EH (cell line): ENCODE measurements at places on chromosomes 2 and 18.

GRCh38 chr2:210195101-210195852 lies 24.1 kb upstream of the KANSL1L start:
- DNase-seq, result peak; percentile 52

DNA sequence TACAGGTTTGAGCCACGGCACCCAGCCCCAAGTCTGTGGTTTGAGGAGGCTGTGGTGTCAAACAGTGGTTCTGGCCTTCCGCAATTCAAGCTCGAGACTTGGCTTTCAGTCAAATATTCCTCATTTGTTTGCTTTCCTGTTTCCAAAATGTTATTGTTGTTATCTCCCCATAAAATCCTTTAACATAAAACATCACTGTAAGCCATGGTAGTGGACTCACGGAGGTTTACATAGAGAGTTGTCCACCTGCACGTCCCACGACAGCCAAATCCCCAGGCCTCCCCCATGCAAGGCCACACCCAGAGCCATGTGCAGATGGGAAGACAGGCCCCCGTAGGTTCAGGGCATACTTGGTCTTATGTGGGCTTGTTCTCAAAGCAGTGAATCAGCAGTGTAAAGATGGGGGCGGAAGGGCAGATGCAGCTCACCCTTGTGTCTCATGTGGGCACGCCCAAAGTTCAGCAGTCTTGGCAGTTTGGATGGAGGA lies 18.9 kb upstream of the ST3GAL5 start:
- peak; percentile 53 for DNase-seq

DNA sequence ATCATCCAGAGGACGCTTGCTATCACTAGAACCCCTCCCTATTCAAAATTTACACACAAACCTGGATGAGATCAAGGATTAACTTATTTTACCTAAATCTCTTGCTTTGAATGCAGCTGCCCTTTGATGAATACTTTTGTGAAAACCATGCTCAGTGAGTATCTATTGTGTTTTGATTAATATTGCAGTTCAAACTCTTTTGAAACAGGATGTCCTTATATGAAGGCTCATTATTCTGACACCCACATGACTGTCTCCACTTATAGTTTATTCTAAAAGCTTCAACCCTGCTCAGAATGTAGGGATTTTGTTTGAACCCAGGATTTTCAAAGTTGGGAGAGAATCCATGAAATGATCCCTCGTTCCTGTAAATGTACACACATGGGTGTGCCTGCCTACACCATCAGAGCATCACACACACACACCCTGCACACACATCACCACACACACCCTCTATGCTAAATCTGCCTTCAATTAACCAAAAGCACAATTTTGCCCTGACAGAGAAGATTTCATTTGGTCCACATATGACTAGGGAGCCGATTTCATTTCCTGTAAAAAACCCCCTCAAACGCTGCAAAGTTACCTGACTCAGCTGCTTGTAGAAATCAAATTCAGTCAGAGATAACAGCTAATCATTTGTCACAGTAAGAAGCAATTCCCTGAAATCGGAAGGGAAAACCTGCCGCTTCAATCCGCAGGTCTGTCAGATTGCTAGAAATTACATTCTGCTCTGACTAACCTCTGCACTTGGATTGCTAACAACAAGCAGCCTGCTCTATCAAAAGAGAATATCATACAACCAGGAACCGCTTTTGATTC lies 65.2 kb downstream of the ZEB2 start:
- no peak for DNase-seq

DNA sequence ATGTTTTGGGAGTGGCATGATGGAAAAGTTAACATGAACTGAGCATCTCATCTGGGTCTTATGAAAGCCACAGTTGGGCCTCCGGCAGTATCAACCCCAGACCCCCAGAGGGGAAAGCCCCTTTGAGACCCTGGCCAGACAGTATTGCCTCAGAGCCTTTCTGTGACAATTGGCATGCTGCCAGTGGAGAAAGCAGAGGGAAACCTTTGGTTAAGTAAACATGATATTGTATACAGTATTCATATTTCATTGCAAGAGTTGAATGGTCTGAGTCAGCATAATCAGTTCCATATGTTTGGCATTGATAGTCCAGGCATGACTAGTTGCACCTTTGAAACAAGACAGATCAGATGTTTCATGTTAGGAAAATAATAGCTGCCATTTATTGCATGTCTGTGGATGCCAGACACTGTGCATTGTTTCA lies 20.0 kb downstream of the MERTK start:
- peak; percentile 69 for DNase-seq

DNA sequence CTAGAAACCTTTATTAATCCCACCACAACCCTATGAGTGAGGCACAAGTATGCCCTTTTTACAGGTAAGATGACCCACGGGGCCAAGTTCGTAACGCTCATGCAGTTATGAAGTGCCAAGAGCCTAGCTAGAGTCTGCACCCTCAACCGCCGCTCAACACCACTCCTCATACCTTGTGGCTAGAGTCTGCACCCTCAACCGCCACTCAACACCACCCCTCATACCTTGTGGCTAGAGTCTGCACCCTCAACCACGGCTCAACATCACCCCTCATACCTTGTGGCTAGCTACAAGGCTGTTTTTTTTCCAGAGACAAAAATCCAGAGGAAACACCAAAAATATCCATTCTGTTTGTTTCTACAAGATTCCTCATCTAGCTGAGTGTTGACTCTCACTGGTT lies 4.6 kb downstream of the TXNL4A start:
- no peak for DNase-seq

DNA sequence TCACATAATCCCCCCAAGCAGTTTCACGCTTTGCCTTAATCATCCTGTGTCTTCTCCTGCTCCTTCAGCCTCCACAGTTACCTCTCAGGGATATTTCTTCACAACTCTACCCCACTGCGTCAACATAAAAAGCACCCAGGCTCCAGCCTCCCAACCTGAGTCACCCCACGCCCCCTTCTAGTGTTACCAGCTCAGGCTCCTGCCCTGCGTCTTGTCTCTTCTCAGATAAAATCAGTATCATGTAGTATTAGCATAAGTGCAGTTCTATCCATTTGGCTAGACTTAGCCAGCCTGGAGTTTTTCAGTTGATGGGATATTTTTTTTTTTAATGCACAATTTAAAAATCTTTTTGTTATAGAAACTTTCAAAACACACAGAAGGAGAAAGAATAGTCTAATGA lies 9.6 kb upstream of the PELI1 start:
- DNase-seq, result no peak

GRCh38 chr2:238774071-238774470 lies 73.8 kb upstream of the TWIST2 start:
- no peak for DNase-seq

DNA sequence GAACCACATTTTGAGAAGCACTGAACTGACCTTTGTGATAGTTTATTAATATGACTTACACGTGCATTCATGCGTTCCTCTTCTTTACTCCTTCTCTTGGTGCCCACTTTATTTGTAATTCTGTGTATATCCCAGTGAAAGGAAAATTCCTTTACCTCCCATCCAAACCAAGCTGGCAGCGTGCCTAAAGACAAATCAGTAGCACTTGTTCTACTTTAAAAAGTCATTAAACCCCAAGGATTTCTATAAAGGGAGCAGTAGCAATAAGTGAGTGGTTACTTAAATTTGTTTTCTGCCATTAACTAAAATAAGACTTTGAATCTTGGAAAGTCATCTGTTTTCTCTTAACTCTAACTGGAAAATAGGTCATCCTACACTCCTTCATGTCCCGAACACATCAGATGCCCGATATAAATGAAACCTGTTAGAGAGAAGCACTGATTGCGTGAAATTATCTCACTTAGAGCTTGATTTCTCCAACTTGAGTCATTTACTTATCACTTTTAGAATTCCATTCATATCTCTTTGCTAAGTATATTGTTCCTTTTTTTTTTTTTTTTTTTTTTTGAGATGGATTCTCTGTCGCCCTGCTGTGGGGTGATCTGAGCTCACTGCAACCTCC lies 10.7 kb downstream of the PIK3C3 start:
- DNase-seq, result peak; percentile 5

GRCh38 chr18:14085770-14086457 lies 46.3 kb downstream of the ZNF519 start:
- DNase-seq, result no peak

- peak; percentile 1 for DNase-seq
These were observed 29.6 kb downstream of the CSRNP3 start for GRCh38 chr2:165499131-165499530.

DNA sequence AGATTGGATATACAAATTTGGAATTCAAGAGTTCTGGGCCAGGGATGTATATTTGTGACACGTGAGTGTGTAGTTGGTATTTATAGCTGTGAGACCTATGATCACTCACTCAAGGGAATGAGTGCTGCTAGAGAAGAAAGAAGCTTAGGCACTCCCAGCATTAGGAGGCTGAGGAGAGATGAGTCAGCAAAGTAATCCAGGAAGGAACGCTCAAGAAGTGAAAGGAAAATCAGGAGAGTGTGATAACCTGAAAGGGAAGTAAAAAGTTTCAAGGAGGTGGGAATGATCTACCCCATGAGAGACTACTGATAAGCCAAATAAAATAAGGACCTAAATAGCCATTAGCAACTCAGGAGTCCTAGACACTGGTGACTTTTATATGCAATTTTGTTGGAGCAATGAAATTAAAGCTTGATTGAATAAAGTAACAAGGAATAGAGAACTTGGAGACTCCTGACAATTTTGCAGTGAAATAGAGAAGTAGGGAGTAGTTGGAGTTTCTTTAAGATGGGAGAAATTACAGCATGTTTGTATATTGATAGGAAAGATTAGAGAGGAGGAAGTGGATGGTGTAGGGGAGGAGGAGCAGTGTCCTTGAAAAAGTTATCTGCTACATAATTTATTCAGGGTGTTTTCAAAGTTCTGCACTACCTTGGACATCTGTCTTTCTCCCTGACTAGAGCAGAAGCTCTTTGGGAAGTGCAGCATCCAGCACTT lies 89.9 kb downstream of the UBE2E3 start:
- peak; percentile 71 for DNase-seq

DNA sequence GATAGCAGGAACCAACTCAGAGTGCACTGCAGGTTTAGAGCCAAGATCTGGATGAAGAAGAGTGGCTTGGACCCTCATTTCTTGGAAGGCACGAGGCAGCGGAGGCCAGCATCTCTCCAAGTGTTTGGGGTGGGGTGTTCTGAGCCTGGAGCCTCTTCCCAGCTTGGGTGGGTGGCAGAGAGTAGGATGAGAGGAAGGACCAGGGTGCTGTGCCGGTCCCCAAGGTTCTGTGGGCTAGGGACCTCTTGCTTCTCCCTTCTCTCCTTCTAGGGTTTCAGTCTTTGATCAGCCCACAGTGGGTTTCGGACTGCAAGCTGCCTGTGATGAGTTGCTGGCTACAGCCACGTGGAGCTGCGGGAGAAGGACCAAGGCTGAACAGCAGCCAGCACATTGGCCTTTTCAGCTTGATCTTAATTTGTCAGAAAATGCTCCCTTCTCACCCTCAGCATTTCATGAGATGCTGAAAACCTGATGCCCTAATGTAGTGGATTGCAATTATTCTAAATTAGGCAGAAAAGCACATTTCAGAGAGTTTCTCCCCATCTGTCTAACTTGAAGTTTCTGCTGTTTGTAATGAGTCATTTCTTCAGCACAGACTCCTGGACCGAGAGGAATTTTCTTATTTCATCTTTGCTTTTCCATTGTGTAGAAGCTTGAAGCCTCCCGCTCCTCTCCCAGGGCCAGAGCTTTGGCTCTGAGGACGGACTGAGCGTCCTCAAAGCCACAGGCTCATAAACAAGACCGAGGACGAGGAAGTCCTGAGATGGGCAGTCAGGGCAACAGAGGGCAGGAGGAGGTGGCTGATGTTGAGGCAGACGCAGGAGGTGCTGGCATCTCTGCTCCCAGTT lies 99.1 kb upstream of the HDAC4 start:
- no peak for DNase-seq

DNA sequence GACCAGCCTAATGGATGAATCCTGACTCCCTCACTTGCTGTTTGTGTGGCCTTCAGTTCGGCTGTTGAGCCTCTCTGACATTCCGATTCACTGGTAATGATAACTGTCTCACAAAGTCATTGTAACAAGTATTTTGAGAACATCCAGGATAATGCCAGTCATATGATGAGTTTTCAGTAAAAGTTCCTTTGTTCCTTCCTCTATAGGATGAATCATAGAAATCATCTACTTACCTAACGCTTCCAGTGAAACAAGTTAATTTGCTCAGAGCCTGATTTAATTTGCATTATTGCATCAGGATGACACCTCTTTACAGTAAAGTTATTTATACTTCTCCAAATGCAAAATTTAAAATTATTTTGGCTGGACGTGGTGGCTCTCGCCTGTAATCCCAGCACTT lies 32.0 kb downstream of the RAB31 start:
- no peak for DNase-seq

DNA sequence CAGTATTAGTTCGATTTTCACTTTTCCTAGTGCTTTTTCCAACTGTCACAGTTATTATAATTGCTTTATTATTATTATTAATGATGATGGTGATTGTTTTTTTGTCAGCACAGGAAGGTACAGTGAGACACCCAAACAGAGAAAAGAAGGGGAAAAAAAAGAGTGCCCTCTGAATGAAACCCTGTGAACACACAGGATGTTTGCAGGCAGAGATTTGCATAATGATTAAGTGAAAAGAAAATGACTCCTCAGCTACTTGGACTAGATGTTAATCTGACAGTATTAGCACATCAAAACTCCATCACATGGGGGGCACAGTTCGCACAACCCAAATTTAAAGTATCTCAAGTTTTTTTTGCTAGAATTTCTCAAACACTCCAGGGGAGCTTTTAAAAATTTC lies 32.9 kb downstream of the ADD2 start:
- DNase-seq, result no peak

- no peak for DNase-seq
These were observed 131.0 kb downstream of the SP3 start for GRCh38 chr2:173834141-173834540.

DNA sequence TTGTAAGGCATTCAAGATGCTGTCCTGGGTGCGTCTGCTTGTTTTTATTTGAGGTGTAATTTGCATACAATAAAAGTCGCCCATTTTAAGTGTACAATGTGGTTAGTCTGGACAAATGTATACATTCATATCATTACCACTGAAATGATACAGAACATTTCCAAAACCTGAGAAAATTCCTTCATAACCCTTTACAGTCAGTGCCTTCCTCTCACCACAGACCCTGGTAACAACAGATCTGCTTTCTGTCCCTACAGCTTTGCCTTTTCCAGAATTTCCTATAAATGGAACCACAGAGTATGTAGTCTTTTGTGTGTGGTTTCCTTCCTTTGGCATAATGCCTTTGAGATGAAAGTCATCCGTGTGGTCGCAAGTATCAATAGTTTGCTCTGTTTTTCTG lies 45.8 kb upstream of the NFU1 start:
- no peak for DNase-seq

GRCh38 chr2:148028781-148029180 lies 7.9 kb downstream of the MBD5 start:
- no peak for DNase-seq

DNA sequence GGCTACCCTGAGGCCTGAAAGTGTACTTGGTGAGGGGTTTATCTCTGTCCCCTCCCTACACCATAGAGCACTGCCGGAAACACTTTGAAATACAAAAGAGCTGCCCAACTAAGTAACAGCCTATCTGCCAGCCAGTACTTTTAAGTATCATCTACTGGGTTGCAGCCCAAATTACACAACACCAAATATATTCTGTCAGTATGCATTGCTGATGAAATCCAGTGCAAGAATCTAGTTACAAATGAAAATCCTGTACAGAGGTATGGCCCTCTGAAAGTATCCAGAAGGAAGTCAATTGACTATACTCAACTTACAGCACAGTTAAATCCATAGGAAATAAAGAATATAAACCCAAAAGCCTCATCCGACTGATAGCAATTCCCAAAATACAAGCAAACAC lies 280.8 kb downstream of the CCDC85A start:
- DNase-seq, result peak; percentile 52
